ENCODE measurements at places on chromosomes 1 and 21.

DNA sequence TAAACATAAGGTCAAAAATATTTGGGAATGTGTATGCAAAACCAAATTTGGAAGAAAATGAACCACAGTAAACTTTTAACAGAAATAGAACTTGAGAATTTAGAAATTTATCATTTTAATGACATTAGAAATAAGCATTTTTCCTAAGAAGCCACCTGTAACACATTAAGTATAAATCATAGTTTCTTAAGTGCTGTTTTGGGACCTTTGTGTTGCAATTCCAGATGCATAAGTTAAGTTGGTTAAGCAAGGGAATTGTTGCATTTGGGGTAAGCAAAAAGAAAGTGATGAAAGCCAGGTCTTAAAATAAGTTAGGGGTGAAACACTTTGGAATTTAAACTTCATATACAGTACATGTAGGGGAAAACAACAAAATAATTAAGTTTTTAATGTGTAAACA lies 49.8 kb downstream of the CDKN2C start:
- no peak for DNase-seq

- DNase-seq, result no peak
Observed at GRCh38 chr1:211522804-211523203, 30.8 kb upstream of the RD3 start.

DNA sequence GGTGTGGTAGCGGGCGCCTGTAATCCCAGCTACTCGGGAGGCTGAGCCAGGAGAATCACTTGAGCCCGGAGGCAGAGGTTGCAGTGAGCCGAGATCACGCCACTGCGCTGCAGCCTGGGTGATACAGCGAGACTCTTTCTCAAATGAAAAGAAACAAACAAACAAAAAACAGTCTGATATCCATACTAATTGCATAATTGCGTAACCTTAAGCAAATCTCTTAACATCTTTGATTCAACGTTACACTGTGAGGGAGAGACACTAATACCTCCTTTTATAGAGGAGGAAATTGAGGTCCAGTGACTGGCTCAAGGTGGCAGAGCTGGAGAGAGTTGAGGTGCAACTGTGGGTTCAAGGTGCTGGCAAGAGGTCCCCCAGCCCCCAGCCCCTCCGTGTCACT lies 12.6 kb upstream of the COX20 start:
- no peak for DNase-seq

GRCh38 chr21:45423968-45424853 lies 19.2 kb downstream of the COL18A1 start:
- DNase-seq, result no peak

DNA sequence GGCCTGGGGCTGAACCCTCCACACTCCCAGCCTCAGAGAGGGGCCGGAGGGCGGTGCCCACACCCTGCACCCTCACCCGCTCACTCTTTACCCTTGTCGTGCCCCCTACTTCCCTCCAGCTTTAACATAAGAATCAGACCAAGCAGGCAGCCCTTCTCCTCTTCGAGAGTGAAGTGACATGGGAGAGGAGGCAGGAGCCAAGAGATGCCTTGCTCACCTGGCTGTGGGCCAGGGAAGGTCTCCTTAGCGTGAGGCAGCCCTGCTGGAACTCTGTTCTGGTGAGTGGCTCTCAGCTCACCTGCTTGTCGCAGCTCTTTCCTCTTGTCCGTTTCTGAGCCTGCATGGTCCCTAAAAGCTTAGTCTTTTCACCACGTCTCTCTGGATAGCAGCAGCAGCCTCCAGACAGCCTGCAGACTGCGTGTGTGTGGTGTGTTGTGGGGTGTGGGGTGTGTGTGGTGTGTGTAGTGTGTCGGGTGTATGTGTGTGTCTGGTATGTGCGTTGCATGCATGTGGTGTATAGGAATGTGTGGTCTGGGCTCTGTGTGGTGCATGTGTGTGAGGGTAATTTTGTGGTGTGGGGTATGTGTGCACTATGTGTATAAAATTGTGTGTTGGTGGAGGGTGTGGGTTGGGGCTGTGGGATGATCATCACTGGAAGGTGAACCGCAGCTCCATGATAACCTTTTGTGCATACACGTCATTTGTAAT lies 86.7 kb downstream of the CCDC185 start:
- DNase-seq, result no peak

GRCh38 chr1:47631411-47631995 lies 193.7 kb downstream of the FOXD2 start:
- DNase-seq, result no peak

- no peak for DNase-seq
Observed at GRCh38 chr1:206770531-206771337, at the start of gene IL19. Gene IL19, plus strand, starts transcription at chr1:206770773. Its CDS starts 65,890 bp downstream, at chr1:206836663.

DNA sequence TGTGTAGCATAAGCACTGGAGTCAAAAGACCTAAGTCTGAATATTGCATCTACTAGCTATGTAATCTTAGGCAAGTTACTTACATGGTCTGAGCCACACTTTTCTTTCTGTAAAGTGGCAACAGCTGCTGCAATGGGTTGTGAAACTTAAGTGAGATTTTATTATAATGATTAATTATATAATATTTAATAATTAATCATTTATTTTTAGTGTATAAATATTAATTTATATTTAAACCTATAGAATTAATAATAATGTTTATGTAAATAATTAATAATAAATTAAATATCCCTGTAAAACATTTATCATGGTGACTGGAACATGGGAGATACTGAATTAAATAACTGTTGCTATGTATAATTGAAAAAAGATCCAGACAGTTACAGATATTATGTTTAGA lies 180.3 kb downstream of the LRRC40 start:
- DNase-seq, result no peak

GRCh38 chr1:11564237-11564636 lies 85.3 kb downstream of the DISP3 start:
- no peak for DNase-seq

- DNase-seq, result no peak
Observed at GRCh38 chr1:53332186-53332564, 4.3 kb upstream of the LRP8 start.

GRCh38 chr1:160548960-160549664 lies 26.1 kb upstream of the SLAMF6 start:
- DNase-seq, result no peak

- peak; percentile 71 for DNase-seq
Observed at GRCh38 chr1:48644905-48645605, 131.6 kb downstream of the BEND5 start.

DNA sequence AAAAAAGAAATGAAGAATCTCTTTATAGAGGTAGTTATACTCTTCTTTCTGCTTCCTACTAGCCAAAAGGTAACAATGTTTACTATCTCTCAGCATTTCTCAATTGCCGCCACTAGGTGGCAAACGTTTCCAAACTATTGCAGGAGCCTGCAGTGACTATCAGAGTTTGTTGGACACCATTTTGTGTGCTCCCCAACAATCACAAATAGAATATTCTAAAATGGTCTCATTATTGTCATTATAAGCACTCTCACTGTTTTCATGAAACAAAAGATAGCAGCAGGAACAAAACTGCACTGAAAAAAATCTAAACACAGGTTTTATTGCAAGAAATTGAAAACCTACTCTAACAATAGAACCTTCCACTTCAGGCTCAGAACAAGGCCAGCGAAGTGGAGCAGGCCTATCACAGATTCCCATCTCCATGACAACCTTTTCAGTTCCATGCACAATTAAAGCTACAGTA lies 83.9 kb upstream of the PLPPR4 start:
- DNase-seq, result peak; percentile 78

DNA sequence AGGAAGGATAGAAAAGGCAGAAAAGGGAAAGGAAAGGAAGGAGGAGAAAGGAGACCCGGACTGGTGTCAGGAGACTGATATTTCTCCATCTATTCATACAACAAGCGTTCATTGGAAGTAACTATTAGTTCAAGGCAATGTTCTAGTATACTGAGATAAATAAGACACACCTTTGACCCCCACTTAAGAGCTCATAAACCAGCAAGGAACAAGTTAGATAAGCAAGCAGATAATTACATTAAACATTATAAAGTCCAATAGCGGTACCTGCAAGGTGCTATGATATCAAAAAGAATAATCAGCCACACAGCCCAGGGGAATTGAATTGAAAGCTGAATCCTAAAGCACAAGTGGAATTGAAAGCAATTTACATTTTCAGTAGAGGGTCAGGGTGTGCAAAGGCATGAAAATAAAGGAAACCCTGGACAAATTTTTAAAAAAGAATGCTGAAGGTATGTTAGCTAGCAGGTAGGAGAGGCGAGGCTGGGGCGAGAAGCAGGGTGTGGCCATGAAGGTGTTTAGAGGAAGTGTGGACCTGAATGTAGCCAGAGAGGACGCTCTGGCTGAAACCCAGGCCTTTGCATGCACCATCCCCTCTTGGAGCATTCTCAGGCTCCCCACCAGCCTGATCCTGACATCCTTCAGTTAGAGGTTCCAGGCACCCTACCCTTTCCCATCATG lies 200.0 kb downstream of the SETD4 start:
- no peak for DNase-seq

Measured in NCI-H524 treated with DMSO at 0.1 percent for 48 hours (cell line).